ENCODE measurements at places on chromosomes 7 and 10.
A peak's percentile ranks its signal among the peaks of the same experiment; 100 is the strongest.

DNA sequence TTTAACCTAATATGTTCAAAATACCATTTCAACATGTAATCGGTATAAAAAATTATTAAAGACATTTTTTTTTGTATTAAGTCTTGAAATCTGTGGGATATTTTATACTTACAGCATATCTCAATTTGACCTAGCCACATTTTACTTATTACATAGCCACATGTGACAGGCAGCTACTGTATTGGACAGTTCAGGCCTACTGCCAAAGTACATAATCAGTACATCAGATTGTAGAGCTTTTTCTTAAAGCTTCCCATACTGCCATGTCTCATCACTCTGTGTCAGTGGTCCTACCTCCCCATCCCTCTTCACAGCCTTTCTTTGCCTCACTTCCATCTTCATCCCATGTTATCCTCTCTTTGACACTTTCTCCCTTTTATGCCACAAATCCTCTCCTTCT is 43.0 kb downstream of the LOXL4 start:
- DNase-seq, result no peak

- no peak for DNase-seq
Observed at GRCh38 chr10:64626924-64627323, 1105.7 kb downstream of the REEP3 start.

- no peak for DNase-seq
Observed at GRCh38 chr7:50528266-50529092, 36.7 kb downstream of the DDC start.

GRCh38 chr7:130804220-130804619 is 70.2 kb upstream of the KLF14 start:
- DNase-seq, result no peak

DNA sequence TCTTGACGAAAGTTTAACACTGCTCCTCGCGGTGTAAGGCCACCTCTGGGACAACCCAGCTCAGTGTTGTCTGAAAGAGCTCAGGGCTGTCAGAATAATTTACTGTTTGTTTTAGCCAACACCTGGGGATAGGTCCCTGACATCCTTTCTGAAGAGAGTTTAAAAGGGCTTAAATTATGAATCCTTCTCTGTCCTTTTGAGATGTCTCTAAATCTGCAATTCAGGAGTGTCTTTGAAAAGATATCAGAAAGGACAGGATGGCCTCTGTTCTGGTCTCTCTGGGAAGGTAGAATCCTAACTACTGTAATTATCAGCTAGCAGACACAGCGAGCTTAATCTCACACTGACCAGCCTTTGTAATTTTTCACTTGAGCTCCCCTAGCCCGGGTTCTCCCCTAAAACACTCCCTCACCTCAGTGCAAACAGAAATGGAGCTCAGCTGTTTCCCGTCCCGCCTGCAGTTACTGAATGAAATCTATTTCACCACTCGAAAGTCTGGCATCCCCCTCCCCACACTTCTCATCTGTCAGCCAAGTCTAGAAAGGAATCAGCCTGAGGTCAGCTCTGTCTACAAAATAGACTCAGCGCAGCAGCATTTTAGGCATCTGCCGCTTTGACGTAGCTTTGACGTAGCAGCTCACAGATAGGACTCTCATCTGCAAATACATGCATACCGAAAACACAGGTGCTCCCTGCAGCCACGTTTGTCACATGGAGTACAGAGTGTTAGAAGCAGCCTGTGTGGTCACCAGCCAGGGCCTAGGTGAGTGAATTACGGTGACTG is 4.8 kb downstream of the DYNC2I1 start:
- no peak for DNase-seq

DNA sequence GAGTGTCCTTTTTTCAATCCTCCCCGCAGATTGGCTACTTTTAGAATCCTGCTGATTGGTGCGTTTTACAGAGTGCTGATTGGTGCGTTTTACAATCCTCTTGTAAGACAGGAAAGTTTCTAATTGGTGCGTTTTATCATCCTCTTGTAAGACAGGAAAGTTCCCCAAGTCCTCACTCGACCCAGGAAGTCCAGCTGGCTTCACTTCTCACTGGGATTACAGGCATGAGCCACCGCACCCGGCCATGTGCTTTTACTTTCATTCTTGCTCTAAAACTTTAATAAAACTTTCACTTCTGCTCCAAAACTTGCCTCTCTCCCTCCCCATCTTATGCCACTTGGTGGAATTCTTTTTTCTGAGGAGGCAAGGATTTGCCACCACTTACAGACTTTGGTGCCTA is 17.0 kb upstream of the WAPL start:
- DNase-seq, result no peak

DNA sequence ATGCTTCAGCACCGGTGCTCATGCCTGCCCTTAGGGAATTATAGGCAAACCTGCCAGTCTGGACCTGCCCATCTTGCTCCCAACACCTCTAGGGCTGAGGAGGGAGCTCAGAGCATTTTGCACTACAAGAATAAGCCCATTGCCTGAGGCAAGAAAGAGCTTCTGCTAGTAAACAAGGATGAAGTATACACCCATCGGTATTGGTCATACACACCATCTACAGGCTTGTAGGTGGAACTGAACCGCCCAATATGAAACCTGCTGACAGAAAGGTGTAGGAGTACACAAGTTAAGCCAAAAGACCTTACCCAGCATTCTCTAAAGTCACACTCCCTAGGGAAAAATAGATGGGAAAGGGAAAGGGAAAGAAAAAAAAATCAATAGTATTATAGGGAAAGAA is 957.0 kb upstream of the LRRTM3 start:
- no peak for DNase-seq

DNA sequence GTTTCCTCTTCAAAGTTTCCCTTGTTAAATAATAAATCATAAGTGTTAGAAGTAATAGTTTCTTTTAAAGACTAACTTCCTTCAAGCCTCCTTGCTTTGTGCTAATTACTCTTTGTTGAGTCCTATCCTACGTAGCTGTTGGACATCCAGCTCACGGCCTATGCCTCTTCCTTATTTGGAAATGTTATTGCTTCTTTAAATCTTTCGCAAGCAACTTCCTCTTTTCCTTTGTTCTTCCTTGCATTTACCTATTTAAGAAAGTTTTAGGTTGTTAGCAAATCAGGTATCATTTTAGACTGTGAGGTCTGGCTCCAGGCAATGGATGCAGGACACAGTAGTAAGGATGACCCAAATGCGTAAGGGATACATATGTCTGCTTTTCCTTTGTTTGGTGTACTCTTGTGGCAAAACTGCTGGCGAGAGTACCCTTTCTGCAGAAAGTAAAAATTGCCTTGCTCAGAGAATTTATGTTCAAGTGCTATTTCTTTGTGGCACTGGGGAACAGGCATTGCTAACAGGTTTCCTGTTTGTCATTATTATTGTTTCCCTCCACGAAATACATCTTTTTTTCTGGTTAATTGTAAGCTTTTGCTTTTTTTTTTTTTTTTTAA is 110.5 kb downstream of the DYNC2I1 start:
- no peak for DNase-seq

GRCh38 chr10:80394358-80394916 is 13.9 kb upstream of the PRXL2A start:
- no peak for DNase-seq

GRCh38 chr10:78283069-78283682 is 249.5 kb downstream of the RPS24 start:
- DNase-seq, result no peak

GRCh38 chr7:93757426-93757825 is 133.1 kb downstream of the TFPI2 start:
- DNase-seq, result no peak

DNA sequence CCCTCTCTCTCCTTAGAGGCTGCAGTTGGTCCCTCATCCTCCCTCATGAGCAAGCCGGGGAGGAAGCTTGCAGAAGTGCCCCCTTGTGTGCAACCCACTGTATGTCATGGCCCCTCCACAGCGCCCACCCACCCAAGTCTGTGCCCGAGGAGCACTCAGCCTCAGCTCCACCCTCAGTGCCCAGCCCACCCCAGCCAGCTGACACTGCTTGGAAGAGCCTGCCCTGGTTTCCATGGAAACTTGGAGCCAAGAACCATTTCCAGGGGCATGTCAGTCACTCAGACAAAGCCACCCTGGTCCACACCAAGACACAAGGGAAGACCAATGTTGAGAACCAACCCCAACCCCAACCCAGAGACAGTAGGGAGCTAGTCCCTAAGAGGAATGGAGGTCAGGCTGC is 79.5 kb downstream of the PAX2 start:
- DNase-seq, result no peak

- DNase-seq, result no peak
Observed at GRCh38 chr7:1632916-1633785, 36.9 kb upstream of the ELFN1 start.

DNA sequence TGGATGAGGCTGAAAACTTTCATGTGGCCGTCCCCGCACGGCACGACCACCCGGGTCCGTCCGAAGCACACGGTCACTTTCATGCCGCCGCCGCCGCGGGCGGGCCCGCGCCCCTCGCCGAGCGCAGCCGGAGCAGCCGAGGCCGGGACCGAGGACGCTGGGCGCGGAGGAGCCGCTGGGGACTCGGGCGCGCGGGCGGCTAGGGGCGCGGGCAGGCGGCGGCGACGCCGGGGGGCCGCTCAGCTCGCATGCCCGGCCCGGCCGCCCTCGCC is 247 bp downstream of the PARD3 start:
- DNase-seq, result no peak

DNA sequence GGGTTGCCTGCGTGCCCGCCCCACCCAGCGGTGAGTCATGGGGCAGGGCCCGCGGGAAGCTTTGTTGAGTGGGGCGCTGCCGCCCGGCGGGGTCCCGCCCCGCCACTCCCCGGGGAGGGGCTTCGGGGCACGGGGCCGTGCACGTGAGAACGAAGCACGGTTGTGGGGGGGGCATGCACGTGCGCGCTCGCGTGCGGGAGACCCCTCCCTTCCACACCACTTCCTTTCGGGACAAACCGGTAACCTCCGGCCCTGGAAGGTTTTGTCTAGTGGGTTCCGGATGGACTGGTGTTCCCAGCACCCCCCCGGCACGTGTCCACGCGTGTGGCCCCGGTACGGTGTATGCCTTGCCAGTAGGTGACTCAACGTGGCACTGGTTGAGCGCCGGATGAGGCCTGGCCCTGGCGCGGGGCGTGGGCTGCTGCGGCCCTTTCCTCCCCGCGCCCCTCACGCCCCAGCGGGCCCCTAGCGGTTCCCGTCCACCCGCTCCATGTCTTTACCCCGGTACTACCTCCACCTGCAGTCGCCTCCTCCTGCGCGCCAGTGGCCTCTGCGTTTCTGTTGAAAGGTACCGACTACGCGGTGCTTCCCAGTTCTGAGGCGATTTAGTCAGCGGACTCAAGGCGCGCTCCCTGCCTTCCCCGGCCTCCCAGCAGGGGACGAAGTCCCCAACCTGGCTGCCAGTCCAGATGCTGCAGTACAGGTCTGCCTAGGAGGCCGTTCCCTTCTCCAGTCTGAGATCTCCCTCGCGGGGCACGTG is 3.1 kb downstream of the ADIRF start:
- DNase-seq, result peak; percentile 88

DNA sequence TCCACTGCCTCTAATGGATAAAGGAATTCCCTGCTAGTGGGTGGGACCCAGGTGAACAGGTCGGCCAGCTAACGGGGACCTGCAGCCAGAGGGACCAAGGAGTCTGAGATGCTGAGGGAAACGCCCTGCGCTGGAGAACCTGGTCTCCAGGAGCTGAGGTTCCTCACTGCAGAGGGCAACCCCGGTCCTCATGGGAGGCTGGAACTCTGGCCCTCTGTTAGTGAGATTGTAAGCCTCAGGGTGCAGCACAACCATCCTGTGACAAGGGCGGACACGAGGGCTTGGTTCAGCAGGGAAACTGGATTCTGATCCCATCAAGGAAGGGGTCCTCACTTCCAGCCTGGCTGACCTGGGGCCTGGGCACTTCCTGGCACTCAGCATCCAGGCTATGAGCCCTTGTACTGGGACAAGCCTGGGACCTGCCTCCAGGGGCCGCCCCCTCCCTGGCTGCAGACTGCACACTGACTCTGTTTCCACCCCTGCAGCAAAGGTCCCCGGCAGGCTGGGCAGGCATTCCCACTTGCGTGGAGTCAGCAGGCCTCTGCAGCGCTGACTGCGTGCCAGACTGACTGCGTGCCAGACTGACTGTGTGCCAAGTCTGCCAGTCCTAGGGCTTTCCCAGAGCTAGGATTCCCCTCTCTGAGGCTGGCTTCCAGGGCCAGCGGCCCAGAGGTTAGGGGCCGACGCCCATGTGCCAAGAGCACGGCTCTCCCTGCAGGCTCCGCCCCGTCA is 143.2 kb downstream of the MAPK8 start:
- no peak for DNase-seq

DNA sequence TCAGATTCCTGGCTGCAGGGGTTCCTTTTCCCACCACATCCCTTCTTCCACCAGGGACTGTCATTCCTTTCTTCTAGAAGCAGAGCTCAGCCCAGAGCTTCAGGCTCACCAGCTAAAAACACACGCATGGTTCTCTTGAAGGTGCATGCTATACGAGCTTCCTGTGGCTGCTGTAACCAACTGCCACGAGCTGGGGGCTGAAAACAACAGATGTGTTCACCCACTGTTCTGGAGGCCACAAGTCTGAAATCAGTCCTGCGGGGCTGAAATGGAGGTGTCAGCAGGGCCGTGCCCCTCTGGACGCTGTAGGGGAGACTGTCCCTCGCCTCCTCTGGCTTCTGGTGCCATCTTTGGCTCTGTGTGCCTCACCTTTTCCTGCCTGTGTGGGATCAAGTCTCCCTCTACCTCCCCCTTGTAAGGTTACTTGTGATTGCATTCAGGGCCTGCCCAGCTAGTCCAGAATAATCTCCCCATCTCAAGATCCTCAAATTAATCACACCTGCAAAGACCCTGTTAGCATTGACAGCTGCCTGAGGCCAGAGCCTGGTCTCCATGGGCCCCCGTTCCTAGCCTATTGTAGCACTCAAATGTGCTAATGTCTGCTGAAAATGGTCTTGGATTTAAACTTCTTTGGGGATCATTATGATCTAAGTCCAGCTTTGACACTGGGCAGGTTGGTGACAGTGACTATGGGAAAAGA is 13.7 kb downstream of the RAB19 start:
- no peak for DNase-seq

- no peak for DNase-seq
Observed at GRCh38 chr10:4199196-4199595, 414.2 kb upstream of the KLF6 start.

- DNase-seq, result peak; percentile 45
Observed at GRCh38 chr7:137934941-137935883, 66.7 kb downstream of the CREB3L2 start.

- DNase-seq, result no peak
Observed at GRCh38 chr7:98399462-98399861, 1.4 kb downstream of the BAIAP2L1 start.

GRCh38 chr10:119514819-119515218 is 27.7 kb downstream of the RGS10 start:
- DNase-seq, result no peak

GRCh38 chr10:71260622-71261325 is 48.4 kb downstream of the UNC5B start:
- DNase-seq, result no peak

DNA sequence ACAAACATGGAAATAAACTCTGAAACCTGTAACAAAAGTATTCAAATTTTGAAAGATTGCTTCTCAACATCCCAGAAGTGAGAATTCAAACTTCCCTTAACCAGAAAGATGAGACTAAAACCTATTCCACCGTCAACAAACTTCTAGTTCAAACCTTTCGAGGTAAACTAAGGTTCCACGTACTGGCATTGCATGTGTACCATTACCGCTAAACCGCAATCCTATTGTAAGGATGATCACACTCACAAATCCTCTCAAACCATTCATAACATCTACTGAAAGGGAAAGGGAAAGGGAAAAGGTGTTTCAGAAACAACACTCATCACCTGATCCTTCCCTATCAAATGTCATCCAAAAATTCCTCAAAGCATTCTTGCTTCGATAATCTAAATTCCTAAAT is 3.1 kb downstream of the SMURF1 start:
- DNase-seq, result no peak
